MV-4-11 (cell line): ENCODE measurements at places on chromosomes 5 and 9.
A peak's percentile ranks its signal among the peaks of the same experiment; 100 is the strongest.

DNA sequence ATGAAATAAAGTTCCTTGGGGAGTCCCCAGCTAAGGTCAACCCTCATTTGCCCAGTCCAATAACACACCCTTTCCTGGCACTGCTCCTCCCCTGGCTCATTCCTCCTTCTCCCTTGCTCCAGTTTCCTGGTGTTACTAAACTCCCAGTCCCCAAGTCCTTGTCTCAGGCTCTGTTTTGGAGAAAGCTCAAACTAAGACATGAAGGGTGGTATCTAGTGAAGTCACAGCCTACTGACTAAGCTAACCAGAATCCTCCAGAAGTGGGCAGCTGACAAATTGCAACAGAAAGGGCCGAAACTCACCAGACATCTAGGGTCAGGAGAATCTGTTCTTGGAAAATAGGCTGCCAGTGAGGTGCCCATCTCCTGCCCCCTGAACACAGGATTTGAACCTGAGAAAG lies 118.7 kb upstream of the NEK6 start:
- peak; percentile 34 for DNase-seq

DNA sequence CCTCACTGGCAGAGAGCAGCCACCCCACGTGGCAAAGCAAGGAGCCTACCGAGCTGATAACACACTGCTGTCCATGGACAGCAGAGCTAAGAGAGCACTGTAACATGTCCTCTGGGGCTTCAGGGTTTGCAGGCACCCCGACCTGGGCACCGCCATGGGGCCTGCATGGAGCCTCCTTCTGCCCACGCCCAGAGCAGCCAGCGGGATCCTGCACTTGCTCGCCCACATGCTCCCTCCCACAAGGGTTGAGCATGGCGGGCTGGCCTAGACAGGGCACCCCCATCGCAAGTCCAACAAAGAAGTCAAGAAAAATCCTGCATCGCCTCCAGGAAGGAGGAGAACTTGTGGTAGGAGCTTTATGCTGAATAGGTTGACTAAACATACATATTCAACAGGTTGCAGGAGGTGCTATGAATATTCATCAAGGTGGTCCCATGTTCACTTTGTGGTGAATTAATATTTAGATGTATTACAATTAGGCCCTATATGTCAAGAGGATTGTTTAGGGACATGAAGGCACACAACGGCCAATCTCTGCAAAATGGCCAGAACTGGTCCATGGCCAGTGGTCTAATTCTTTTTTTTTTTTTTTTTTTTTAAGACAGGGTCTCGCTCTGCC lies 3.8 kb upstream of the MIGA2 start:
- no peak for DNase-seq

GRCh38 chr9:84851935-84852585 lies 182.5 kb downstream of the NTRK2 start:
- DNase-seq = no peak

DNA sequence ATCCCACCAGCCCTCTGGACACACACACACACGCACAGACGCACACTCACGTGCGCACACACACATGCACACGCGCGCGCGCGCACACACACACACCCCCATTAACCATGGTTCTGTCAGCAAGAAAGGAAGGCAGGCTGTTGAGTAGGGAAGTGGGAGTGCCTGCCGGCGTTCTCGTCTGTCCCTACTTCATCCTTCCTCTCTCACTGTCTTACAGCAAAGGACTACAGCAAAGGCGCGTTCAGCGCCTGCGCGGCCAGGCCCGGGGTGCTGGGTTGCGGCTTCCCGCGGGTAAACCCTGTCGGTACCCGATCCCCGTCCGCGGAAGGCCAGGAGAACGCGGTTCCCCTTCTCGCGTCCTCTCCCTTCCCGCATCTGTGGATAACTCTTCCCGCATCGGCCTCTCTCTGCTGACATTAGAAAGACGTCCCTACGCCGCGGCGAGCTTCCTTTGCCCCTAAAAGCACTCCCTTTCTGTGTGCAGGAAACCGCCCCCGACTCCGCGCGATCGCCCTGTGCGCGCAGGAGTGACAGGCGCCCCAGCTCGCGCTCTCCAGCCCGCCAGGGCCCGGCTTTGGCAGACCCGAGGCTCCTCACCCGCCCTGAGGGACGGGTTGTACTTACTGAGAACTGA lies 219.2 kb downstream of the AGTPBP1 start:
- peak; percentile 83 for DNase-seq

GRCh38 chr5:123350742-123351141 lies 72.5 kb downstream of the CEP120 start:
- DNase-seq = no peak

DNA sequence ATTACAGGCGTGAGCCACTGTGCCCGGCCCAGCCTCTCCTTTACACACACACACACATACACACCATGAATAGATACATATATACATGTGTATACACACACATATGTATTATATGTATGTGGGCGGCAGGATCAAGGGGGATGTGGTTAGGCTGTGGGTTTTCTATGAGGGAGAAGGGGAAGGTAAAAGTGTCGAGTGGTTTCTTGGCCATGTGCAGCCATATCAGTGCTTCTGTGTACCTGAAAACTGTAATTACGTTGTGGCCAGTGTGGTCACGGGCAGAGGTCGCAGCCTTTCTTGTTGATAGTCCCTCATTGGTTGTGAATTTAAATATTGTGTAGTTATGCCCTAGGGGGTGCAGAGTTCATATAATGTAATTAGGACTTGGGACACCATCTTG lies 16.5 kb downstream of the CDK20 start:
- DNase-seq = peak; percentile 6
